ENCODE measurements at places on chromosomes 7 and 10.

DNA sequence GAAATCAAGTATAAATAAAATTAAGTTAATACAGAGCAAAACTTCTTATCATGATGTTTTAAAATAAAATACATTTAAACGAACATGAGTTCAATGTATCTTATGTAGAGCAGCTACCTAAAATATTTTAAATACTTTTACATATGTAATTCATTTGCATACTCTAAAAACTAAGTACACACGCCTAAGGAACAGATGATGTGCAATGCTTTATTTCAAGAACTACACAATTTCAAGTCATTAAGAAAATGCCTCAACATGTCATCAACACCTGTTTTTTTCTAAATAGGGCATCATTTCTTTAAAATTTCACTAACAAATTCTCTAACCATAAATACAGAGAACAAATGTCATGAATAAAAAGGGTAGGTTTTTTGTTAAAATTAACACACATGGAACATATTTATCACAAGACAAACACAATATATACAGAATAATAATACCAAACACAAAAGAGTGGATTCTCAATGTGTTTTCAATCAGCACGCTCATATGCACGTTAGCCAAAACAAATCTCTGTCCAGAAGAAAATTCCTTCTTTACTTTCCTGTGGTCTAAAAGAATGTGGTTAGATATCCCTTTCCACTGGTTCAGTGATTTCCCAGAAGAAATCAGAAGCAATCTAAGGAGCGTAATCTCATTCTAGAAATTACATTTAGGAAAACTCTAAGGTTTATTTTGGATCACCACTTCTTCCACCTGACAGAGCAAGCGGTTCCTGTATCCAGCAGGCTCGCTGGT is 73.0 kb upstream of the PFKP start:
- peak; percentile 72 for DNase-seq

DNA sequence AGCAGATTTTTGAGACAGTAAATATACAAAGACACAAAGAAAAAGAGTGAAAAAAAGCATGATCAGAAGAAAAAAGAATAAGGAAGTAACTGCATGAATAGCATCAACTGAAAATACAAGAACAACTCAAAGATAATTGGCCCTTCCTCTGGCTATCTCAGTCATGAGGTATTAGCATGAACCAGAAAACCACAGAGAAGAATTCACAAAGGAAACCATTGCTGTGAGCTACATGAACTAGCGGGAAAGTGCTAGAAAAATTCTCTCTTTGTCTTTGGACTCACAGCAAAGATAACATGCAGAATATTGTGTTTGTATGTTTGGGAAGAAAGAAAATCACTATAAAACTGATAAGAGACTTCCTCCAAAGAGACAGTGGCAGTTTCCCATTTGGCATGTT is 82.9 kb downstream of the SORCS1 start:
- DNase-seq, result no peak

- DNase-seq, result no peak
Measured at GRCh38 chr7:47452295-47452694, 129.6 kb downstream of the TNS3 start.

DNA sequence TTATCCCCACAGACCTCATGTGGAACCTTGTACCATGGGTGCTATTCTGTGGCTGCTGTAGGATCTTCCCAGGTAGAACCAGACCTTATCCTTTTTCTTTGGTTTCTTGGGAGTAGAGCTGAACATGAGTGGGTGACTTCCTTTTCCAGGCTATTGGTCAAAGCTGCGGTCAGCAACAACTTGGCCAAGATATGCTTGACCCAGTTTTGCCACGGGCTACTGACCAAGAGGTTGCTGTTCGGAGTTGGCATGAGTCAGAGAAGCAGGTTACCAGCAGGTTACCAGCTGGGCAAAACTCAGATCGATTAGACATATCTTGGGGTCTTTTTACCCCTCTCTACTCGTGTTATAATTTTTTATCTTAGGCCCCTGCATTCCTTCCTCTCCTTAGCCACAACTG is 36.7 kb upstream of the HDAC9 start:
- no peak for DNase-seq

DNA sequence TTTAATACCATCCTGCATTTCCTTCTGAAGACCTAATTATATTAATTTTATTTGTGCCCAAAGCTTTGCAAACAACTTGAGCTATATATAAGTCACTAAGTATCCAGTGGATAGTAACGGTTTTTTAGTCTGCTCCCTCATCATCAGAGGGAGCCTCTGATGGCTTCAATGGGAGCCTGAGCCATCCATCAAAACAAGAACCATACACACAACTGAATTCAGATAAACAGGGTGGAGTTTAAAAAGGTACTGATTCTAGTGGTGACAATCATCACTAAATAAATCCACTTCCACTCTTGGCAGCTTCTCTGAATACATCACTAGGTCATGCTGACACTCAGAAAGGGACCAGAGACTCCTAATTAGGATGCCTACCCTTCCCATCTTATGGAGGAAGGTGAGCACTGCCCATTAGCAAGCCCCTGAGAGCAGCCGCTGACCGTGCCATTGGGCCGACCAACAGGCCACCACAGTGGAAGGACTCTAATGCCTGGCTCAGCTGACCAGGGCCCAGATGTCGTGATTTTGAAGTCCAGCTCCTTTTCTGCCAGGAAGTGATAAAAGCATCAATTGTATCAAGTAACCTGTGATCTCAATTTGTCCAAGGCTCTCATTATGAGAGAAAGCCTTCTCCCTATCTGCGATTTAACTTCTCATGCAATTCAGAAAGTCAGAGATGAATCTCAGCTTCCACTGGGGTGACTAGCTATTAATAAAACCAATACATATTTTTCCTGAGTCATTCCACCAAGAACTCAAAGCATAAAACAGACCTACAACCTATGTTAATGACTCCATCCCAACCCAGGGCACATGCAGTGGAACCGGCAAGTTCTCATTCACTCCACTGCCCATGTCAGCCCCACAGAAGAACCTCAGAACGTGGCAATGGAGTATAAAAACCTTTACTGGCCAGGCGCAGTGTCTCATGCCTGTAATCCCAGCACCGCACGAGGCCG is 13.1 kb downstream of the VOPP1 start:
- DNase-seq, result no peak

GRCh38 chr10:48651293-48651692 is 33.4 kb upstream of the WDFY4 start:
- no peak for DNase-seq

GRCh38 chr7:98681951-98682350 is 64.9 kb downstream of the NPTX2 start:
- no peak for DNase-seq

DNA sequence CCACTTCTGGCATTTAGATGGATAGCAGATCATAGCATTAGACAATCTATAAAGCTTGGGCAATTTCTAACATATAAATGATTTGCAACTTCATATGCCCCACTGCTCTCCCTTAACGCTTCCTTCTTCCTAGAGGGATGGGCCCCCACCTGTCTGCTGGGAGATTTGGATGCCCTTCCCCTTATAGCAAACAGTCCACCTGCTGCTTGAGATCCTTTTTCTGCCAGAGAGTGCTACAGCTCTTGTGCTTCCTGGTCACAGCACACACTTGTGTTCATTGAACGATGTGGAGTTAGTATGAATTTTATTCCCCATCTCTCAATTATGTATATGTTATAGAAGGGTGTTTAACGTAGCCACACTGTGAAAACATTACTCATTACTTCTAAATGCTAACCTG is 10.4 kb upstream of the PCGF5 start:
- no peak for DNase-seq

GRCh38 chr7:24716480-24717246 is 40.6 kb downstream of the GSDME start:
- DNase-seq, result no peak

DNA sequence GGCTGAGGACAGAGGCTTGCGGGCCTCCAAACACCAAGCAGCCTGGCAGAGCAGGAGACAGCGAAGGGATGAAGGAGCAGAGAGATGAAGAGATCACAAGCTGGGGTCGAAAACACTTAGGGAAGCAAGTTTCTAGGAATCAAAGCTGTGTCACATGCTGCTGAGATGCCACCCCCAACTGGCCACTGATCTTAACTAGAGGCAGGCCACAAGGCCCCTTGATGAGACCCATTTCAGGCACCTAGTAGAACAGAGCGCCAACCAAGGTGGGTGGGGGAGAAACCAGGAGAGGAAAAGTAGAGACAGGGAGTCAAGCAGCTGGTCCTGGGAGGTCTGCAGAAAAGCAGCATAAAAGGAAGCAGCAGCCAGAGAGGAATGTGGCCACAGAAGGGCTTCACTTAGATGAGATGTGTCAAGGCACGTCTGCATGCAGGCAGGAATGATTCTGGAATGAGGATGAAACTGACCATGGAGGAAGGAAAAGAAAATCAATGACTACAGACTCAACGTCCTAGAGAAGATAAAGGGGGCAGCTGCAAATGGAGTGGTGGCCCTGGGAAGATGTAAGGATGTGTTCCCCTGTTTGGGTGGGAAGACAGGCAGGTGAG is 85.0 kb upstream of the DDC start:
- no peak for DNase-seq

- peak; percentile 19 for DNase-seq
Measured at GRCh38 chr7:24129597-24129996, 154.4 kb upstream of the NPY start.

DNA sequence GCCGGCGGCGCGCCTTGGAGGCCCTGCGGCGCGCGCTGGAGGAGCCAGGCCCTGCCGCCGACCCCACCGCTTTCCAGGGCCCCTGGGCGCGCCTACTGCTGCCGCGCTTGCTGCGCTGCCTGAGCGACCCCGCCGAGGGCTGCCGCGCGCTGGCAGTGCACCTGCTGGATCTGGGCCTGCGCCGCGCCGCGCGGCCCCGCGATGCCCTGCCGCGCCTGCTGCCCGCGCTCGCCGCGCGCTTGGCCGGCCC is 280 bp downstream of the DNAAF5 start:
- no peak for DNase-seq

DNA sequence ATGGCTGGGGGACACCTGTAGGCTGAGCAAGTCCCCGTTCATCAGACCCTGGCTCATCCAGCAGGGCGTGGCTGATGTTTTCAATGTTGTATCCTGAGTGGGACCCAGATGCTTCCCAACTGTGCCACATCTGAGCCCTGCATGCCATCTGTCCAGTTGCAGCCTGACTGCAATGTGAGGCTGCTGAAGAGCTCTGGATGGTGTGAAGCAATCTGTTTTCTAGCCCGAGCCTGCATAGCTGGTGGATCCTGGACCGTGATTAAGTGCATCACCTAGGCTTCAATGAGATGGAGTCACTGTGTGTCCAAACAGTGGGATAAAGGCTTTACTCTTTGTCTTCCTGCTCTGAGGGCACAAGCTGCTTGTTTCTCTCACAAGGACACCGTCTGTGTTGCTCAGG is 99.8 kb downstream of the TCF7L2 start:
- DNase-seq, result no peak

DNA sequence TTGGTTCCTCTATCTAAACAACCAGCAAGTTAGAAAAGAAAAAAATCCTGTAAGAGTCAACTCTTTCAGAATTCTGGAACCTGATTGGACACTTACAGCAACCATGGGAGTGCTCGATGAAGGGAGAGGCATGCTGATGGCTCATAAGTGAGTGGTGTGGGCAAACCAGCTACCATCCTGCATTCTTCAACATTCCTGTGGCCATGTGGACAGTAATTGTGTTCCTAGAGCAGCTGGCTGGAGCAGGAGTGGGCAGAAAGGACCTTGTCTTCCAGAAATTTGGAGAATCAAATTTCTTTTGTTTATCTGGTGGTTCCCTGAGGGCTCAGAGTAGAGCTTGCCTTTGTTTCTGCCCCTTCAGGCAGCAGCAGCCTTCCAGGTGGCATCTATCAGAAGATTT is 22.5 kb upstream of the MYL7 start:
- peak; percentile 21 for DNase-seq

DNA sequence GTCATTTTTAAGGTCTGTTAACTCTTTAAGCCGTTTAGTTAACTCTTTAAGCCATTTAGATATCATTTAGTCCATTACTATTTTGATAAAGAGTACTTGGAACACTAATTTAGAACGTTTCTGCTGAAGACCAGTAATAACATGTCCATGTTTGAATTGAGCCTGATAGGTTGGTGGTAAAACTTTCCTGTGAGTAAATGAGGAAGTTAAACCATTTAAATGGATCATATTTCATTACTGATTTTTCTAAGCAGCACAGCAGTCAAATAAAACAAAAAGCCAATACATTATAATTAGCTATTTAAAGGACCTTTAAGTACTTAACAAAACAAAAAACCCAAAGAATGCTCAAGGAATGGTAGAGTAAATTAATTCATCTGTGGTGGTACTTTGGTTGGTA is 29.4 kb downstream of the PHTF2 start:
- no peak for DNase-seq

GRCh38 chr7:70334871-70335270 is 736.6 kb downstream of the AUTS2 start:
- no peak for DNase-seq

DNA sequence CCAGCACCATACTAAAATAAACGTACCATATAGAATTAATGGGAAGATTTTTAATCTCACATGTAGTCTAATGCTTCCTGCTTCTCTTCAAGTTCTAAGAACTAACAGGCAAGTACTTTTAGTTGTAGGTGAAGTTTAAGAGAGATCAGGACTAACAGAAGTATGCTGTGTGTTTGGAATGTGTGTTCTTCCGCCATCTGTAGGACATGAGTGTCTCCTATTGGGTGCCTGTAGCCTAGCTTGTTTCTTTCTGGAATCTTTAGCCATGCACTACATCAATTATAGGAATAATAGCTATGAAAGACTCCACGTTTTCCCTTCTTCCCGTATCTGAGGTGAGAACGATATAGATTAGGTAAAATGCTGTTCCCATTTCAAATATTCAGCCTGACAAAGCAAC is 140.2 kb upstream of the AHR start:
- no peak for DNase-seq

DNA sequence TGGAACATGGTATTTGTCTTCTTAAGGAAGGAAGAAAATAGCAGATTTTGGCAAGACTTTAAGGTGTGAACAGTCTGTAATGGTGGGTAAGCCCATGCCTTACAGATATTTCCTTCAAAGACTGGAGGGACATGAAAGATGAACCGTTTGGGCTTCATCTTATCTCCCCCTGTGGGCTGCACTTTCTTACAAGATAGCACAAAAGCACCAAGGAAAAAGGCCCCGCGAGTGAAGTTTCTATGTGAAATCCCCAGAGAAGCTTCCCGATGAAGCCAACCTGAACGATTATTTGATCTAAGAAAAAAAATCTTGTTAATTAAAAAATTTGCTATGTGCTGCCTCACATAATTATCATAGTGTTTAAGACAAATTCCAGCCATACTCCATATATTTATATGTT is 91.5 kb downstream of the NRP1 start:
- DNase-seq, result no peak

DNA sequence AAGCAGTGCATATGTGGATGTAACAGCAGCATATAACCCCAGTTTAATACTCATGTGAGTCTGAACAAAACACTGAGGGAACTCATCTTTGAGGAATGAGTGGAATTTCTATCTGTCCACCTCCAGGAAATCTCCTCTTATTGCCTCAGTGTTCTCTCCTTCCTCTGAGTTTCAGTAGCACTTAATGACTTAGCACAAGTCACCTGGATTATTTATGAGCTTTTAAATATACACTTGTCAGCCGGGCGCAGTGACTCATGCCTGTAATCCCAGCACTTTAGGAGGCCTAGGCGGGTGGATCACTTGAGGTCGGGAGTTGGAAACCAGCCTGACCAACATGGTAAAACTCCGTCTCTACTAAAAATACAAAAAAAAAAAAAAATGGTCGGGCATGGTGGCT is 4.3 kb downstream of the LRRC20 start:
- DNase-seq, result peak; percentile 79

- no peak for DNase-seq
Measured at GRCh38 chr7:151697942-151698341, 178.2 kb upstream of the RHEB start.
